NCI-H146 (cell line): ENCODE measurements at places on chromosomes 3 and 15.
A peak's percentile ranks its signal among the peaks of the same experiment; 100 is the strongest.

DNA sequence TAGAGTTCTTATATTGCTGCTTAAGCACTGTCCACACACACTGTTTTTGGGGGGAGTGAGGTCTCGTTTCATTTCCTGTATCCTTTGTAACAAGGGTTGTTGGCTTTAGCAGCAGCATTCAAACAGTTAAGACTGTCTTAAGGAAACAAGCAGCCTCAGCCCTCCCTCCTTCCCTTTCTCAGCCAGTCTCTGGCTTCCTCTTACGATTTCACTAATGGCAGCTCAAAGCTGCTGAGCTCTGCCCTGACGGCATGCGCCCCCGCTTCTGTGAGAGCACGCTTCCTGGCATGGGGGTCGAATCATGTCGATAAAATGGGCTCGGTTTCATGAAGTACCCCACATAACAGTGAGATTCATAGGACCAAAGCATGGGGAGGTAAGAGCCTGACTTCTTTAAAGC lies 105.0 kb downstream of the KLHL25 start:
- no peak for DNase-seq

DNA sequence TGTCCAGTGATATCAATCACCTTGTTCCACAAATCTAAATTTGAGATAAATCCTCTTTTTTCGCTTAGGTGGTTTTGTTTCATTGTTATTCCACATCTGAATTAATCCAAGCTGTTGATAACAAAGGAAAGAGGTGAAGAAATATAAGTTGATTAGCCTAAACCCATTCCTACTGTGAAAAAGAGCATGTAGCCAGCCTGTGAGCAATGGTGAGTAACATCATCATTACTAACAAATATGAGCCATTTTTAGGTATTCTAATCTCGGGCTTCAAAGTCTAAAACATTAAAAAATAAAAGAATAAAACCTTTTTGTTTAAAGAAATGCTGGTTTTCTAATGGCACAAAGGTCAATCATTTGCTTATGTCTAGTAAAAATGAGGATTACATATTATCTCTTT lies 52.1 kb upstream of the P3H2 start:
- no peak for DNase-seq

DNA sequence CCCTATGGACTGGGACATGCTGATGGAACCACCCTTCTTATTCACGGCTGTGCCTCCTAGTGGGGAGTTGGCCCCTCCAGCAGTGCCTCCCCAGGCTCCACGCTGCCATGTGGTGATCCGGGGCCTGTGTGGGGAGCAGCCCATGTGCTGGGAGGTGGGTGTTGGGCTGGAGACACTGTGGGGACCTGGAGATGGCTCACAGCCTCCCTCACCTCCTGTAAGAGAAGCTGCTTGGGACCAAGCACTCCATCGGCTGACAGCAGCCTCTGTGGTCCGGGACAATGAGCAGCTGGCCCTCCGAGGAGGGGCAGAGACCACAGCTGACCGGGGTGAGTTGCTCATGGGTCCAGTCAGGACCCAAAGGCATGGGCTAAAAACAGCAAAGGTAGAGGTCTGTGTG lies 9.1 kb downstream of the ALG3 start:
- no peak for DNase-seq

GRCh38 chr3:34742151-34742550 lies 897.2 kb upstream of the ARPP21 start:
- no peak for DNase-seq

- no peak for DNase-seq
These were observed 16.4 kb upstream of the TNIK start for GRCh38 chr3:171476532-171477102.

DNA sequence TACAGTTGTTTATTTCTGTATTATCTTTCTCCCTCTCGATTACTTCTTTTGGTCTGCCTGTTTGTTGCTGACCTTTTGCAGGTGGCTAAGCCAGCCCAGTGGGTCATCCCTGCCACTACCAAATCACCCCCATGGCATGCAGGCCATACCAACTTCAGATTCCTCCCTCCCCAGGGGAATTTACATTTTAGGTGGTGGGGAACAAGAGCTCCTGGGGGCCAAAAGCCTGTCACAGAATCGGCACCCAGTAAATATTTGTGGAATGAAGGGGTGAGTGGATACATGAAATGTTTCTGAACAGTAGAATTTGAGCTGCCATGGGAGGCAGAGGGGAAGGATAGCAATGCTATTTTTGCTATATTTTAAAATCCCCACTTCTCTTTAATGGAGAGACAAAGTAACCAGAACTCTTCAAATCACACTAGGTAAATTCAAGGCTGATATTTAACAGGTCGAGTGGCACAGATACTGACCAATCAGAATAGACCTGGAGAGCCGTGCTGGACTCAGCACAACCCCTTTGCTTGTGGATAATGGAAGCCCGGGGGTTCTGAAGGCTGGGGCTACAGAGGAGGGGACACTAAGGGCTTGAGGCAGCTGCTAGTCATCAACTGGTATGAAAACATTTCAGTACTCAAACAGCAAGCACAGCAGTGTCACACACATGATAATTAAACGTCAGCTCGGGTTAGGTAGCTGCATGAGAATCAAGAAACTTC lies 54.3 kb upstream of the SMAD3 start:
- peak; percentile 50 for DNase-seq

DNA sequence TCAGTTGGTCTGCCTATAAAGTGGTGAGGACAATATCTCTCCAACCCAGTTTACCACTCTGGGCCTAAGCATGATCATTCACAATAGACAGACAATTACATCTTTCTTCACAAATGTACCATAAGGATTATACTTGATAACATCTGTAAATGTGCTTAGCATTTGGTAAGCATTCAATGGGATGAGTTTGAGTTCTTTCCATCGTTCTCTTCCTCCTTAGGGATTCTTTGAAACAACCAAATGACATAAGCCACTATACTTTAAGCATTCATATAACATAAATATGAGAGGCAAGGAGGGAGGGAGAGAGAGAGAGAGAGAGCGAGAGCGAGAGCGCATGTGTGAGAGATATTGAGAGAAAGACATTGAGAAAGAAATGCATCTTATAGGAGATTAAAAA lies 303.3 kb upstream of the CBLB start:
- no peak for DNase-seq

GRCh38 chr15:89399238-89400115 lies 64.9 kb upstream of the POLG start:
- DNase-seq = peak; percentile 64

- DNase-seq = no peak
These were observed 44.7 kb downstream of the CEP152 start for GRCh38 chr15:48766196-48766595.

DNA sequence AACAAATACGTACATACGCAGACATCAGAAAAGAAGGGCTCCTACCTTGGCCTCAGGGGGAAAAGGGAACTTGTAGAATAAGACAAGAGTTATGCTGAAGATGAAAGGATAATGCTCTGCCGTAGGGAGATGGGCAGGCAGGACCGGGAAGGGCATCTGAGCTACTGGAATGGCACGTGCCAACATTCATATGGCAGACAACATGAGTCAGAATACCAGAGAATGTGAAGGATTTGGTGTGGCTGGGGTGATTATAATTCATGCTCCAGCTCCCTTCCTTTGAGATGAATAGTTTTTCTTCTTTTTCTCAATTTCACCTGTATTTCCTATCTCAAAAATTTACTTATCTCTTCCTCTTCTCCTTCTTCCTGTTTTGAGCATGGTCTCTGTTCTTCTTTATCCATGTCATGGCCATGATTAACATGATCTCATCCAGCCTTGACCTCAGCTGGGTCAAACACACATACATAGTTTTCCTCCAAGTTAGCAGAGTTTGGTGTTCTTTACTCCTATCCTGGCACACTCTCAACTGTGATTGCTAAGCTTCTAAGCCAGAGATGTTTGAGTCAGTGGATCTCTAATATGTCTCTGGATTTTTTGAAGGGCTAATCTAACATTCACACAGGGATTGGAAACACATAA lies 507.0 kb downstream of the FOXP1 start:
- DNase-seq = no peak

GRCh38 chr15:60128000-60128376 lies 123.9 kb downstream of the FOXB1 start:
- DNase-seq = no peak

DNA sequence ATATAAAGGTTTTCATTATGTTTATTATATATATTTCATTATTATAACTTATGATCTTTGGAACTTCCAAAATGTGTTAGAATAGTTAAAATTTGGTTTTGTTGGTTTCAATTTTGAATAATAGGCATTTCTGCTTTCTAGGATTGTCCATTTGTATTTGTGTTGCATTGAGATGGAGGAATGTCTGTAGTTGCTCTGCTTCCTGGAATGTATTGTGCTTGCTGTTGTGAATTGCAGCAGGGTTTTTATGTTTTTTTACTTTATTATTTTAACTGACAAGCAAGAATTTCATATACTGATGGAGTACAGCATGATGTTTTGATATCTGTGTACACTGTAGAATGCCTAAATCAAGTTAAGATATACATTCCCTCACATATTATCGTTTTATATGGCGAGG lies 247.4 kb downstream of the XXYLT1 start:
- DNase-seq = no peak

GRCh38 chr3:129602309-129602708 lies 4.2 kb downstream of the PLXND1 start:
- DNase-seq = no peak

DNA sequence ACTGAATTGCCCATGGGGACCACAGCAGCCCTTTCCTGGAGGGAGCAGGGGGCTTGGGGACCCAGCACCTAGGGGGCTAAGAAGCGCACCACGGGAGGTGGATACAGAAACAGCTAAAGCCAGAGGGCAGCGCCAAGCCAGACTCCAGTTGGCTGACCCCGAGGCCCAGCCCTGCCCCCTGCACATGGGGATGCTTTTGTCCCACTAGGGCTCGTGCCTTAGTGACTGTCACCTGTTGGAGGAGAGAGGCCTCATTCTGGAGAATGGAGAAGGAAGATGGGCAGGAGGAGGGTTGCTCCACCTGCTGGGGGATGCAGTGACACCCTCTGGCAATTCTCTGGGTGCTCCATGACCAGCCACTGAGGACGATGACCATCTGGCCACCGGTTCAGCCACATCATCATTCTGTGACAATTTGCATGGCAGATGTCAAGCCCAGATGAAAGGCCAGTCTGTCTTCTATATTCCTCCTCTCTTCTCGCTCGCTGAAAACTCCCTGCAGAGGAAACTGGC lies 167.8 kb upstream of the TLE3 start:
- no peak for DNase-seq

DNA sequence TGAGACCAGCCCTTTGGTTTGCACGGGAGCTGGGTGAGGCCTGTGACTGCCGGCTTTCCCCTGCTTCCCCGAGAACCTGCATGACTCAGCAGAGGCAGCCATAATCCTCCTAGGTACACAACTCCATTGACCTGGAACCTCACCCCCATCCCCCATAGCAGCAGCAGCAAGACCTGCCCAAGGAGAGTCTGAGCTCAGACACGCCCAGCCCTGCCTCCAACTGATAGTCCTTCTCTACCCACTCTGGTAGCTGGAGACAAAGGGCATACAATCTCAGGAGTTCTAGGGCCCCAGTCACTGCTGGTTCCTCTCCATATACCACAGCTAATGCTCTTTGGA lies 141.0 kb upstream of the ARHGEF26 start:
- no peak for DNase-seq

DNA sequence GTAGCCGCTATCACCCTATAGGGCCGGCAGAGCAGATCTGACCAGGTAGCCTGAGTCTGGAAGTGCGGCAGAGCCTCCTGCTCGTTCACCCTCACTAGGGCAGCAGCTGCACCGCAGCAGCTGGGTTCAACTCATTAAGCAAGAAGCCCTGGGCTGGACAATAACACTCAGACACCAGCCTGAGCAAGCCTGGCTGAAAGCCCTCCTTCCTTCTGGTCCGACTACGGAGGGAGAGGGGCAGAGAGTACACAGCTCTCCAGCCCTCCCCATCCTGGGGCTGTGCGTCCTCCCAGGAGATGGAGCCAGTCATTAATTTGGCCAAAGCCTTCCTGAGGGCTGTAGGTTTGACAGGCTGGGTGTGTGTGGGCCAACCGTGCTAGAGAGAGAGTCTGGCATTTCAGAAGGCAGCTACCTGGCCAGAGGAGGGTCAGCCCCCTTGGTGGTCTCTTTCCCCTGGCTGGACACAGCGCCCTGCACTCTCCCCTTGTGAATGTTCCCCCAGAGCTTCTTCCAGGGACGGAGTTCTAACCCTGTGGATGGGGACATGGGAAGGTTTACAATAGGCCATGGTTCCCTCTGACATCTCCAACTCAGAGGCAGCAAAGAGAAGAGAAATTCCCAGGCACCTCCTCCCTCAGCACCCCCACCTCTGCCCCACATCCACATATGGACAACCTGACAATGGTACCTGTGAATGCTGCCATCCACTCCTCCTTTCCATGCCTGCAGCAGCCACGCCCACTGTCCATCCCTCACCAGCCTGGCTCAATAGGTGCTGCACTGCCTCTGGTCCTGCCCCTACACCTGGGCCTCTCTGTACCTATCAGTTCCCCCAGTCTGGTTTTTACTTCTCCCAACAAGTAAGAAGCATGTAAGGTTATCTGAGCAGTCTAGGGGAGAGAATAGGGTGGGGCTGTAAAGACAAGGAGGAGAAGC lies 6.5 kb downstream of the CHRNB4 start:
- no peak for DNase-seq

DNA sequence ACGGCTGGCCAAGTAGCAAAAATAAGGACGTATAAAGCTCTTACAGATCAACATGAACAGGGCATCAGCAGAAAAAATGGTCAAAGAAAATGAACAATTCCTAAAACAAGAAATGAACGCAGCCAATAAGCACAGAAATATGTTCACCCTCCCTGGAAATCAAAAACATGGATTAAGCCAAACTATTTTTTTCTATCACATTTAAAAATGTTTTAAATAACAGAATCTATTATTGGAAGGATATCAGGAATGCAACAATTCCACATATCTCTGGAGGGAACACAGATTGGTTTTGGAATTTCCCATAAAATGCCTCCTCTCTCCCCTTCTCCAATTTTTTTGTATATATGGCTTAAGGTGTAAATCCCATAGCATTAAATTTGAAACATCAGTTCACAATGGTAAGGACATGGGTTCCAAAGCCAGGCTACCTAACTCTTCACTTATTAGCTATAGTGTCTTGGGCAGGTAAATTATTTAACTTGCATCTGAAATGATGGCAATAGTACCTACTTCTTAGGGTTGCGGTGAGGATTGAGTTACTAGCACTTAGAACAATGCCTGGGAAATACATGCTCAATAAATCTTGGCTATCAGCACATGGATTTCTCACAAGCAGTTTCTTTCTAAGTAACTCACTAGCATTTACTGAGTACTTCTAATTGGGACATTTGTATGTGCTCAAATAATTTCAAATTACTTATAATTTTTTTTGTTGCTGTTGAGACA lies 10.1 kb downstream of the UACA start:
- DNase-seq = no peak

DNA sequence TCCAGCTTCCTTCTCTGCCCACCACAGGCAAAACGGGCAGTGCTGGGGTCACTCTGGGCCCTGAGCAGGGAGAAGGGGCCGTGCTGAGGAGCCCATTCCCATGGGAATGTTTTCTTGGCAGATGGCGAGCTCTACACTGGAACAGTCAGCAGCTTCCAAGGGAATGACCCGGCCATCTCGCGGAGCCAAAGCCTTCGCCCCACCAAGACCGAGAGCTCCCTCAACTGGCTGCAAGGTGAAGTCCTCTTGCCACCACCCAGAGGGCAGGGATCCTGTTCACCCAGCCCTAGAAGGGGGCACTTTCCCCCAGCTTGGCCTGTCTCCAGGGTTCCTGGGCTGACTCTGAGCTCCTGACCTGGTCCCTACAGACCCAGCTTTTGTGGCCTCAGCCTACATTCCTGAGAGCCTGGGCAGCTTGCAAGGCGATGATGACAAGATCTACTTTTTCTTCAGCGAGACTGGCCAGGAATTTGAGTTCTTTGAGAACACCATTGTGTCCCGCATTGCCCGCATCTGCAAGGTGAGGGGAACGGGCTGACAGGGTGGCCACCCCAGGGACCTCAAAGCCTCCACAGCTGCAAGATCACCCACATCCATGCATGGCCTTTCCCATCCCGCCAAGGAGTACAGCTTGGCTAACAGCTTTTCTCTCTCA lies 12.4 kb downstream of the CIB1 start:
- DNase-seq = peak; percentile 67
